Cortex of kidney (tissue), 1 donor: ENCODE measurements at places on chromosomes 6 and 20.

- DNase-seq = no peak
Measured at GRCh38 chr20:63090682-63091571, 84.2 kb upstream of the BHLHE23 start.

DNA sequence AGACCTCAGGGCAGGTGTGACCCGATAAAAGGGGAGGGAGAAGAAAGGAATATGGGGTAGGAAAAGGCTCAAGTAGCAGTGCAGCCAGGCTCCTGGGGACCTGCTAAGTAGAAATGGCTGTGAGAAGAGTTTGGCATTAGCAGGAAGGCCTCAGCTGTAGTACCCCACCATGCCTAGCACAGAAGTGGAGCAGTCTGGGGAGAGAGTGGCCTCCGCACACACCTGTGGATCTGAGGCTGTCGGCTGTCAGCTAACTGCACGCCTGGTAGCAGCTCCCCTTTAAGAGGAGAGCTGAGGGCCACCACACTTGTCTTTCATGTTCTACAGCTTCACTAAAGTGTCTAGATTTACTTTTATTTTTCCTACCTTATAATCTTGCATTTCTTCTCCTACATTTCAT, 24.6 kb downstream of the PDE7B start:
- no peak for DNase-seq

DNA sequence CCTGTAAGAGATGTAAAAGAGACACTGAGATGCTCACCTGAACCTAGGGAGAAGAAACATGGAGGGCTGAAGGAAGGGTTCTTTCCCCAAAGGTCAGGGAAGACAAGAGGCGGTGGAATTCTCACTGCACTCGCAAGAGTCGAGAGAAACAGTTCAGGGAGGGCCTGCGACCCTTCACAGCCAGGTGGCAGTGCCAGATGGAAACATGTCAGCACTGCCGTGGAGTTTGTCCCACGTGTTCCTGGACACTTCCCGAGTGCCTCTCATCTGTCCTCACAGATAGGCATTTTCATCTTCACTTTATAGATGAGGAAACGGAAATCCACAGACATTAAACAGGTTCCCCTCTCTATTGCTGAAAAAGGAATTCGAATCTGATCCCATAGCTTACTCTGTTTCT, 70.4 kb upstream of the SYNJ2 start:
- no peak for DNase-seq

GRCh38 chr6:121940728-121941127, 458.7 kb upstream of the HSF2 start:
- no peak for DNase-seq

DNA sequence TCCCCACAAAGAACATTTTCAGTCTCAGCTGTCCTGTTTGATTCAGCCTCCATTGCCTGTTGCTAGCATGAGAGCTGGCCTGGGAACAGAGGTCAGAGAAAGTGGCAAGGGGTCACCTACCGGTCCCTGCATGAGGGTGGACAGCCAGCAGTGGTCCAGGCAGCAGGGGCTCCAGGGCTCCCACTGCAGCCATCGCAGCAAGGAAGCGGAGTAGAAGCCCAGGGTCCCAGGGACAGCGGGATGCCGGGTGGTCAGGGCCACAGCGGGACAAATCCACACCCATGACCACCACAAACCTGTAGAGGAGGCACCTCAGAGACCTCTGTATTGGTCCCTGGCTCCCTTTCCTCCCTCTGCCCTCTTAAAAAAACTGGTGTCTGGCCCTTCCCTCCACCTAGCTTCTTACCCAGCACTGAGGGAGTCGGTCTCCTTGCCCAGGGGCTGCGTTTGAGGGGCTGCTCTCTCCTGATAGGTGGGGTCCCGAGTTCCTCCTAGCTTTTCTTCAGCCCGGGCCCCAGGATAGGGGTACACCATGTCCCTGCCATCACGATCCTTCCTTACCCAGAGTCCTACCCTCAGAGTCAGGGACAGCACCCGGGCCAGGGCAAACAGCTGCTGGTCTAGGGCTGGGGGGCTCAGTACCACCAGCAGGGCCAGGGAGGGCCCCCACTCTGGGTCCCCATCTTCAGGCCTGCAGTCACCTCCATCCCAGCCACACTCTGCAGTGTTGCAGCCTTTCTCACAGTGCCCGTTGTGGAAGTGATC, 8.4 kb upstream of the GPSM3 start:
- no peak for DNase-seq

GRCh38 chr6:147577488-147577887, 69.0 kb downstream of the SAMD5 start:
- no peak for DNase-seq

GRCh38 chr6:118451839-118452238, 96.3 kb upstream of the PLN start:
- no peak for DNase-seq

DNA sequence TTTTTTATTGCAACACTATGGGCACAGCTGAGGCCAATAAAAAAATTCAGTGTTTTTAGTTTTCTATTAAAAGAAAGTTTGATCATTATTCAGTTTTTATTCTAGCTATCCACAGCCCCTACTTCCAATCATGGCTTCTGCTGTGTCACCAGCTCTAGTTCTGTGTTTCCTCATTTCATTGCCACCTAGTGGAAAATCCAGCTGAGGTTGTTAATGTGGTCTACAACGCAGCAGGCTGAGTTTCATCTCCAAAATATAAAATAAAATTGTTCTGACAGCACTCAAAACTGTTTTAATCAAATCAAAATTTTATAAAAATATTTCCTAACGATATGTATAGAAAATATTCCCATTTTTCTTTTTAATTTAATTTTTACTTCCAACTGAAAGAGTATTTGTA, 13.6 kb downstream of the COL9A1 start:
- DNase-seq = no peak

GRCh38 chr20:51715856-51716185, 52.4 kb downstream of the ATP9A start:
- no peak for DNase-seq

- DNase-seq = no peak
Measured at GRCh38 chr6:167839755-167840154, 13.0 kb downstream of the AFDN start.

DNA sequence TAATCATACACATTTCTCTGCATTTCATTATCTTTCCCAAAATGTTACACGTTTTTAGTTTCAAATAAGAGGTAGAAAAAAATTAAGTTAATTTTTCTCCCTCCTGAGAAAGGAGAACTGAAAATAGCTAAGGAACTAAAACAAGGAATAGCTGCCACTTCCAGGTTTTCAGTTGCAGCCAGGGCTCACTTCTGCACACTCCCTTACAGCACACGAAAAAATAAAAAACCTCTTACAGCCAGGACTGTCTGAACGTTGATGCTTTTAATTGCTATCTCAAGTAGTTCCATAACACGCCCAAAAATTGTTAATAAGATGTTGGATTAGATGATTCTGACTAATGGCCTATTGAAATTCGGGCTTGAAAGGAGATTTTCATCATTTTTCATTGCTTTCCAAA, 153.7 kb upstream of the THBS2 start:
- no peak for DNase-seq

DNA sequence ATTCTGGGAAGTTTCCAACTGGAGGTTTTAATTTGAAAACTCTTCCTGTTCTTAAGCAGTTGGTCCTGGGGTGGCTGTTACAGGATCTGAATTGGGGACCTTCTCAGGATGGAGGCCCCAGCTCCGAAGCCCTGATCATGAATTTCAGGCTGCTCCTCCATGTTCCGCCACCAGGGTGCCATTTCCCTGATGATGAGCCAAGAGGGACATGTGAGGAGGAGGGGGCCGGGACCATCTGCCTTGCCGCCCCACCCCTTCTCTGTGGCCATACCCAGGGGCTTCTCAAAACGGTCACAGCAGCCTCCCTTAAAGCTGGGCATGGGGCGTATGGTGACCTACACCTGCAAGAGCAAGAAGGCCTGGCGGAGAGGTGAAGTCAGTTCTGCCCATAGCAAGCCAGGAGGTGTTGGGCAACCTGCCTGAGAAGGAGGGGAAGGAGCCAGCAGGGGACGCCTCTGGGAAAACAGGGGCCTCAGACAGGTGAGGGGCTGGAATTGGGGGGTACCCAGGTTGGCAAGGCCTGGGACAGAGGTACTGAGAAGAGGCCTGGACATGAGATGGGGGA, 3.6 kb upstream of the BAK1 start:
- DNase-seq = no peak

DNA sequence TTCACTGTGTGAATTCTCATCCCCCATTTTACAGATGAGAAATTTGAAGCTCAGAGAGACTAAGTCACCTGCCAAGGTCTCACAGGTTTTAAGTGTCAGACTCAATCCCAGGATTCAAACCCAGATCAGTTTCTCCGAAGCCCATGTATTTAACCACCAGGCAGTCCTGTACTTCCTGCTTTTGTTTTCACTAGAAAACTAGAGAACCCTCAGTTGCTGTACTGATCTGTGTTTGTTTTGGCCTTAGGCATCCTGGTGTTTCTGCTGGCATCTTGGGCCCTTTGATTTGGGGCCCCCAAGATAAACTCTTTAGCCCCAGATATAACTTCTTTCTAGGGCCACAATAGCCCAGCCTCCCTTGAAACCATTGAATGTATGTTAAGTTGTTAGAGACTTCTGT, 36.5 kb downstream of the PPP1R16B start:
- no peak for DNase-seq

GRCh38 chr6:113010196-113010989, 663.3 kb downstream of the RFPL4B start:
- no peak for DNase-seq

- DNase-seq = no peak
Measured at GRCh38 chr20:37986873-37987601, 46.2 kb downstream of the TTI1 start.

DNA sequence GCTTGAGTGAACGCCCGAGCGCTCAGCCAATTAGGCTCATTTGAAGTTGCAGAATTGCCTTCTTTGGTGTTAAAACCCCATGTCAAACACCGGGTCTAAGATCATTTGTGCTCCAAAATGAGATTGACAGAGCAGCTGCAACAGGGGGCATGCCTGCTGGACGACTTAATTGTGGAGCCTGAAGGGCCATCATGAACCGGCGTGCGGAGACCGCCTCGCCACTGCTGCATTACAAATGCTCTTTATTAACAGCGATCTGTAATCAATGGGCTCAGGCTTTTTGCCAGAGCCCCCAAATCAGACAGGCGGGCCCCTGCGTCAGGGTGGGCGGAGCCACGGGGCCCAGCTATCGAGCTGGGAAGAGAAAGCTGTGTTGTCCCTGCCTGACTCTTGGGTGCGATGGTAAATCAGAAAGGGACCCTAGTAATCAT, 183.2 kb downstream of the SIM1 start:
- no peak for DNase-seq

DNA sequence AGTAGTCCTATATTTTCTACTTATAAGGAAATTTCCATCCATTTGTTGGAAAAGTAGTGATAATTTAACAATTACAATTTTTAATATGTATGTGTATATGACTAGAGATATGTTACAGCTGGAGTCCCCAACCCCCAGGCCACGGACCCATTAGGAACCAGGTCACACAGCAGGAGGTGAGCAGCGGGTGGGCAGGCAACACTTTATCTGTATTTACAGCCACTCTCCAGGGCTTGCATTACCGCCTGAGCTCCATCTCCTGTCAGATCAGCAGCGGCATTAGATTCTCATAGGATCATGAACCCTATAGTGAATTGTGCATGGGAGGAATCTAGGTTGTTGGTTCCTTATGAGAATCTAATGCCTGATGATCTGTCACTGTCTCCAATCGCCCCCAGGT, 46.8 kb downstream of the TRDN start:
- no peak for DNase-seq

DNA sequence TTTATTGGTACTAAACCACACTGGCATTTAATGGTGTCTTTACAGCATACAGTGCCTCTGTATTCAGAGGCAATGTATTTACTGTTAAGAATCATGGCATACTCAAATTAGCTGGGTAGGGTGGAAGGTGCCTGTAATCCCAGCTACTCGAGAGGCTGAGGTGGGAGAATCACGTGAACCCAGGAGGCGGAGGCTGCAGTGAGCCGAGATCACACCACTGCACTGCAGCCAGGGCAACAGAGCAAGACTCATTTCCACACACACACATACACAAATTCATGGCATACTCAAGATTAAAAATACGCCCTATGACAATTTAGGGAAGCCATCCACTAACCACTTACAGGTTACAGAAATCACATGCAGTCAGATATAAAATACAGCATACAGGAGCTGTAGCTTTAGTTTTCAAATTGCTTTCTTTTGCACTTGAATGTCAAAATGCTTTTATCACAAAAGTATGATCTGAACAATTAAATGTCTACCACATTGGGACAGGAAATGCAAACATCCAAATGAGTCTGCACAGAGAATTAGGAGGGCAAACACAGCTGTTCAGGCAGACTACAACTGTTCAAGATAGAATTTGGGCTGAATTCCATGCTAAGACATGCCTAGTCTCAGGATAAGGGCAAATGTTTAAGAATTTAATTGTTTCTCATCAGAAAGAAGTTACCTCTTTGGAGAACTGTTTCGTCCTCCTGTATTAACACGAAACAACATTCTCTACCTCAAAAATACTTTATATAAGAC, 36.4 kb downstream of the CSNK2A1 start:
- no peak for DNase-seq

- no peak for DNase-seq
Measured at GRCh38 chr6:107340881-107341280, 118.5 kb downstream of the PDSS2 start.

DNA sequence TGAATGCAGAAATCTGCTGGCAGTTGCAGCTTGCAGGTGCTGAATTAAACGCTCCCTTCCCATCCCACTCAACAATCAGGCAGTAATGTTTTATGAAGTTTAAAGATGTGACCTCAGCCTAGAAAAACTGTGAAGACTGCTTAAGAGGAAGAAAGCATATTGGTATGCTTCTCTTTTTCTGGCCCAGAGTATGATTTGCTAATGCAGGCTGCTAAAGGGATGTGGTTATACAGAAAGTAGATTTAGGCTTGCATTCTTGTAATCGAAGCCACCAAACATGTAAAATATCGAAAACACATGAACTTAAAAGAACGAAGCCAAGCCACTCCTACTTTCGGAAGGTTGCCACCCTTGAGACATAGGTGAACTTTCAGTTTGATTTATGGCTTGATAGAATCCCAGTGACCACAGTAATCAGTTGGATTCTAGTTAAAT, 40.7 kb downstream of the MAP3K5 start:
- DNase-seq = no peak

DNA sequence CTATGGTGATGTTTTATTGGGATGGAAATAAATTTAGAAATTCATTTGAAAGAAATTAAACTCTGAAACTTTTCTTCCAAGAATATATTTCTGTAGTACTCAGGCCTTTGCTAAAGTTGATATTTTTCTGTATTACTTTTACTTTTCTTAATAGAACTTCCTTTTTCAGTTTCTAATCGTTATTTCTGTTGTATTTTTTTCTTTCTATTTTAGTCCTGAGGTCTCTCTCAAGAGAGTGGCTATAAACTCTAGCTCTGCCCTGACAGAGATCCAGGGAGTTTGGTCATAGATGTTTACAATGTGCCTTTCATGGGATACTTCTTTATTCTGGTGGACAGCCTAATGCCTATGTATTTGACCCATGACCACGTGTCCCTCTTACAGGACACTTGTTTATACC, 51.0 kb downstream of the OR2B6 start:
- DNase-seq = no peak

DNA sequence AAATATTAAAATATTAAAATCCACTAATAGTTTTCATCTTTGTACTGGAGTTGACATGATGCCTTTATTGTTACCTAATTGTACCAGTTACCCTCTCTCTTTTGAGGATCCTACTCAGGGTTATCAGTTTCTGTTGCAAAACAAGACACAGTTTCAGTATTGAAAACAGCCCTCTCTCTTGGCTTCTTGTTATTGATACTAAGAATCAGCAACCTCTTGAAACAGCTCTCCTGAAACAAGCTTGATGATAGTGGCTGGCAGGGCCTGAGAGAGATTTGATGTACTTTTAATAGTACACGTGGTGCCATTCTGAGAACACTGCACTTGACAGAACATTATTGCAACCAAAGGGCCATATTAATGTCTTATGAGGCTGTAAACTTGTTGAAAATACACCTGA, 64.9 kb upstream of the MEI4 start:
- DNase-seq = no peak
